Caudate nucleus (tissue), 63 donors: ENCODE measurements at places on chromosomes 7 and 10.

- no peak for DNase-seq
These were observed 224.8 kb downstream of the ZNF248 start for GRCh38 chr10:37632641-37633040.

GRCh38 chr10:9504227-9504626 is 1449.7 kb downstream of the GATA3 start:
- no peak for DNase-seq

- no peak for DNase-seq
These were observed 59.2 kb downstream of the LHPP start for GRCh38 chr10:124520558-124521428.

- no peak for DNase-seq
These were observed 1.8 kb upstream of the PDGFA start for GRCh38 chr7:521221-522070.

GRCh38 chr10:34200355-34200901 is 614.7 kb downstream of the PARD3 start:
- DNase-seq: no peak

DNA sequence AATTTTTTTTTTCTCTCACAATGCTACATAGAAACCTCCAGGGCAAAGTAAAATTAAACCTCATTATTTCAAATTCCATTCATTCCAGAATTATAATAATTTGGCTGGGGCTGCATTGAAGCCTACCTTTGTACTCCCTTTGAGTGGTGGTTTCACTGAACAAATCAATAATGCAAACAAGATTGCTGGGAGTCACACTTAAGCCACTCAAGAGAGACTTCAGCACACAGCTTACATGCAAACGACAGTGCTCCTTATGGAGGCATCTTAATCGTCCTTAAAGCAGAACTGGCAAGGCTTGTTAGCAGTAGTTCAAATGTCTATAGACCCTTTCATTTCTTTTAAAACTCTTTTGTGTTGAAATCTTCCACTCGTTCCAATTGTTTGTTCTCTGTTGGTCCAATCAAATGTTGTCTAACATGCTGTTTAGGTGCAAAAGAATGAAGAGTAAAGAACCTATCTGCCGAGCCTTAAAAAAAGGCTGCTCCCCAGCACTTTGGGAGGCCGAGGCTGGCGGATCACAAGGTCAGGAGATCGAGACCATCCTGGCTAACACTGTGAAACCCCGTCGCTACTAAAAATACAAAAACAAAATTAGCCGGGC is 294.9 kb downstream of the FGFR2 start:
- no peak for DNase-seq

DNA sequence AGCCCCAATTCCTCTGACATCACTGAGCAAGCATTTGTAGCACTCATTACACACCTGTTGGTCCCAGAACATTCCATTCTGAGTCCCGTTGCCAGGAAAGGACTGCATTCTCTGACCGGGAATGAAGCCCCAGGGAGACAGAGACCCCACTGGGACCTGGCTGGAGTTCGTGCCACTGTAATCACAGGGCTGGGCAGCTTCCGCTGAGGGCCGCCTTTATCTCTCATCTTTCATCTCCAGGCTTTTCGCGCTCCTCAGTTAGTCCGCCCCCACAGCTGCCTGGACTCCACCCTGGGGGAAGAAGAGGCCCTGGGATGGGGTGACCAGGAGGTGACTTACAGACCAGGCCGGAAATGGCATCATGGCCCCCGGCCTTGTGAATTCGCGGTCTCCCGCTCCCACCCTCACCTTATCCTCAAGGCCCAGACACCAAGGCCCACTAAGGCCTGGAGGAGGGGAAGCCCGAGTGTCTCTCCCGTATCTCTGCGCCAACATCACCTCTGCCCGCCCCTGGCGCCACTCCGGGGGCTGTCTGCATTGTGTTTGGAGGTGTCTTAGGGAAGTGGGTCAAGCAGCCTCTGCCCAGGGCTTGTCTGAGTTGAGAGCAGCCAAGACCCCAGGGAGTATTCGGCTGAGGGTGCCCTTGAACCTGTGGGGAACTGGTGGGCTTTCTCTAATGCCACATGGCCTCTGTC is 75.4 kb downstream of the PROSER2 start:
- no peak for DNase-seq

- no peak for DNase-seq
These were observed 637.2 kb downstream of the POM121L12 start for GRCh38 chr7:53672681-53673080.

- DNase-seq: no peak
These were observed 517.0 kb upstream of the TEX47 start for GRCh38 chr7:89312551-89312950.

DNA sequence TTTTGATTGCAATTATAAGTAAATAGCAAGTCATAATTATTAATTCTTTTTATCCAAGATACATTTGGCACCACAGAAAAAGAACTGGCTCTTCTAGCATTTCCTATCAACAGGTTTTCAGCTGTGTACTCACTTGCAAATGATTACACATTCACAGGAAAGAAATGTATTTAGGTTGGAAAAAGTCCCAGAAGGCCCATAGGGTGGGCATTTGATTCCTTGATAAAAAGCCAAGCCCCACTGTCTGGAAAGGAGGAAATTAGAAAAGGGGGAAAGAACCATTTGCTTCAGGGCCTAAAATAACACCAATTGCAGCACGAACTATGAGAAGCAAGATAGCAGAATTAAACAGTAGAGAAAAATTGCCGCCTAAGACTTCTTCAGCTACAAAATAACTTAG is 80.8 kb upstream of the COL1A2 start:
- DNase-seq: no peak

- no peak for DNase-seq
These were observed 26.3 kb downstream of the MACROH2A2 start for GRCh38 chr10:70078937-70079336.

DNA sequence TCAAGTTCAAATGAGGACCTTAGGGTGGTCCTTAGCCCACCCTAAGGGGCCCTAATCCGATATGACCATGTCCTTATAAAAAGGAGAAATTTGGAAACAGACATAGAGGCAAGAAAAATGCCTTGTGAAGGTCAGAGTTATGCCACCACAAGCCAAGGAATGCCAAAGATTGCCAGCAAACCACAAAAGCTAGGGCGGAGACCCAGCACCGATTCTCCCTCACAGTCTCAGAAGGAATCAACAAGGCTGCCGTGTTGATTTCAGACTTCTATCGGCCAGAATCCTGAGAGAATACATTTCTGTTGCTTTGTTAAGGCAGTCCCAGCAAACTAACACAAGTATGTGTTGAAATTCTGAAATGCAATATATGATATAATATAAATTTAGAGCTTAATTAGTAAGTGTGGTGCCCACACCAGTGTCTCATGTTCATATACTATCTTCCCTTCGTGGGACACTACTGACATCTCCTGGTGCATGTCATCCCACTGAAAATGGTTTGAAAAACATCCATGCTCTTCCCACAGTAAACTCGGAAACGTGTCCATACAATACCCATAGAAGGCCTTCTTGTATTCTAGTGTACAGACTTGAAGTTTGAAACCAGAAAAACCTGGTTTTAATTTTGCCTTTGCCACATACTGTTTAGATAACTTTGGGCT is 349.0 kb downstream of the TNS3 start:
- DNase-seq: no peak

DNA sequence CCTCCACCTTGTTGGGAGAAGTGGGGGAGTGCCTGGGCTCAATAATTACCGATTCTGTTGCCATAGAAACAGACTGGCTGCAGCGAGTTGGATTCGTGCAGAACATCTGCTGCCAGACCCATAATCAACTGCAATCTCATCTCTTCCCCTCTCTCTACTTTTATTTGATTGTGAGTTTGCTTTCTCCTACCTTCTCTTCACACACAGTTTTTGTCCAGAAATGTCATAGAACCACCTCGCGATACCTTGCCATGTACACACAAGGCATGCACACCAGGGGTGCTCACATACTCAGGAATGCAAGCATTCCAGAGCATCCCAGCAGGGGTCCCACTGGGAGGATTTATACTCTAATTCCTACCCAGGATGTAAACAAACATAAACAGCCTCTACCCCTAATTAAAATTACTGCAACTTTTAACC is 262.2 kb upstream of the AOAH start:
- DNase-seq: no peak

- peak; percentile 14 for DNase-seq
These were observed 297.8 kb upstream of the PRKCQ start for GRCh38 chr10:6877722-6878392.

GRCh38 chr10:84613336-84614021 is 285.1 kb downstream of the CCSER2 start:
- peak; percentile 57 for DNase-seq

DNA sequence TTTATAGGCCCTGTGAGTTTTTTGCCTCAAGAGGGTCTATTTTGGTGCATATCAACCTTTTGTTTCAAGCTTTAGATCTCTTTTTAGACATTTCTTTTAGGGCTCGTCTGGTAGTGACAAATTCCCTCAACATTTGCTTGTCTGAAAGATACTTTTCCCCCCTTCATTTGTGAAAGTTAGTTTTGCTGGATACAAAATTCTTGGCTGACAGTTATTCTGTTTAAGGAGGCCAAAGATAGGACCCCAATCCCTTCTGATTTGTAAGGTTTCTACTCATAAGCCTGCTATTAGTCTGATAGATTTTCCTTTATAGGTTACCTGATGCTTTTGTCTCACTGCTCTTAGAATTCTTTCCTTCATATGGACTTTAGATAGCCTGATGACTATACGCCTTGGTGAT is 36.1 kb upstream of the ARMC3 start:
- DNase-seq: no peak

DNA sequence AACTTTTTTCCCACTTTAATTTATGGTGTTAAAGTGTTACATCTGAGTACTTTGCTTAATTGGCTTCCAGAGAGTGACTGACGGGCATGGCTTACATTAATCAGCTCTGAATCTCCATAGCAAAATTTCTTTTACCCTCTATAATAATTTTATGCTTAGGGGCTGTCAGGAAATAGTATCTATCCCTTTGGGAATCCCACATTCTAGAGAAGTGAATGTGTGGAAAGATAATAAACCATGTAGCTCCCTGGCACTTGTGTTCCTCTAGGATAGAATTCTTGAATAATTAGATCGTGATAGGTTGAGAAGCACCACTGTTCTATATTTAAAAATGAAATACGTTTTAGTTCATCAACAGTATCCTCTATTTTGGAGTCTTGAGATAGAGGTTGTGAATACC is 89.6 kb downstream of the DNAJB9 start:
- DNase-seq: no peak

- peak; percentile 2 for DNase-seq
These were observed 76.6 kb upstream of the HGF start for GRCh38 chr7:81846398-81846797.

GRCh38 chr7:85522070-85522469 is 335.2 kb upstream of the SEMA3D start:
- DNase-seq: no peak

- no peak for DNase-seq
These were observed 38.6 kb downstream of the SLC25A40 start for GRCh38 chr7:87837597-87837996.

GRCh38 chr7:30252885-30253795 is 31.3 kb upstream of the ZNRF2 start:
- no peak for DNase-seq

DNA sequence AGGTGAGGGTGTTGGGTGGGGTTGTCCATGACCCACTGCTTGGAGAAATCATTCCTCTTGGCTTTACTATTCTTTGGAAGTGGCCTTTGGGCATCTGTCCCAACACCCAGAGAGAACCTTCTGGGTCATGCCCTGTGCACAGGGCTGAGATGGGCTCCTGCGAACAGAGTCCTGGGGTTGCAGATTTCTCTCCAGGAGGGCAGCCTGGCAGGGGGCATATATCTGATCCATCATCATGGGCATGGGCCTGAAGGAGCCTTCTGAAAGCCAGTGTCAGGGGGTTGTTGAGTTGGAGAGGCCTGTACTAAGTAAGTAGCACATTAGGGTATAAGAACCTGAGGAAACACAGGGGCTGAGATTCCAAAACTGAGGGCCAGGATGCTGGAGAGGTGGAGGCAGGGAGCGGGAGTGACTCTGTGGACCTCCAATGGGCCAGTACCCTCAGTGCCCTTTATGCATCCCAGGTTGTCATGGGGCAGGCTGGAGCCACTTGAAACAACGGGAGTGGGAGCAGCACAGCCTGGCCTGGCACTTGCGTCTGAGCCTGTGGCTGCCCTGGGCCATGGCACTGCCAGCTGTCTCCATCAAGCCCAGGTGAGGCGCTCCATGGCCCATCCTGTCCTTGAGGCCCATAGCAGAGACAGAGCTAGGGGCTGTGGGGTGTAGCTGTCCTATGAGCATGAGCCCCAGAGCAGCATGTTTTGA is 203.7 kb downstream of the GRID1 start:
- no peak for DNase-seq

DNA sequence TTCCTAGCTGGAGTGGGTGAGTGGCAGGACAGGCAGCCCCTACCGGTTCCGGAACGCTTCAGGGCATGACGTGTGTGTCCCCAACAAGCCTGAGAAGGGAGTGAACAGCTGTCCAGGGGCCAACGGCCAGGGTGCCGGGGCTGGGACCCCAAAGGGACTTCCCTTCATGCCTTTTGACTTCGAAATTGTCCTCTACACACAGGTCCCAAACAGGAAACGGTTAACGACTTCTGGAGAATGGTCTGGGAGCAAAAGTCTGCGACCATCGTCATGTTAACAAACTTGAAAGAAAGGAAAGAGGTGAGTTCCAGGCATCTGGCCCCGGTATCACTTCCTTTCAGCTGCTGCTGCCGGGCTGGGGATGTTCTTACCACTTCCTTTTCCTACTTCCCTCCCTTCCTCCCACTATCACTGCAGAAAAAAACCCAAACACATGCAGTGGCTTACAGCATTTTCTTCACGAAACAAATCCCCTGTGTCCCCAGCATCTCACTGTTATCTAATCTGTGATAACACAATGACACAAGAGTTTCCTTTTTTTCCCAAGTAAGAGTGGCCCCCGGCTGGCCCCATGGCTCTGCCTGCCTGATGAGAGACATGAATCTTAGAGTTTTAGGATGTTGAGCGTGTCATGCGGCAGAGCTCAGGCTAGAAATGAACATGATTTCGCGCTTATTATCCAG is 63.2 kb downstream of the MKI67 start:
- no peak for DNase-seq

GRCh38 chr7:49783446-49783845 is 10.0 kb downstream of the VWC2 start:
- DNase-seq: no peak

DNA sequence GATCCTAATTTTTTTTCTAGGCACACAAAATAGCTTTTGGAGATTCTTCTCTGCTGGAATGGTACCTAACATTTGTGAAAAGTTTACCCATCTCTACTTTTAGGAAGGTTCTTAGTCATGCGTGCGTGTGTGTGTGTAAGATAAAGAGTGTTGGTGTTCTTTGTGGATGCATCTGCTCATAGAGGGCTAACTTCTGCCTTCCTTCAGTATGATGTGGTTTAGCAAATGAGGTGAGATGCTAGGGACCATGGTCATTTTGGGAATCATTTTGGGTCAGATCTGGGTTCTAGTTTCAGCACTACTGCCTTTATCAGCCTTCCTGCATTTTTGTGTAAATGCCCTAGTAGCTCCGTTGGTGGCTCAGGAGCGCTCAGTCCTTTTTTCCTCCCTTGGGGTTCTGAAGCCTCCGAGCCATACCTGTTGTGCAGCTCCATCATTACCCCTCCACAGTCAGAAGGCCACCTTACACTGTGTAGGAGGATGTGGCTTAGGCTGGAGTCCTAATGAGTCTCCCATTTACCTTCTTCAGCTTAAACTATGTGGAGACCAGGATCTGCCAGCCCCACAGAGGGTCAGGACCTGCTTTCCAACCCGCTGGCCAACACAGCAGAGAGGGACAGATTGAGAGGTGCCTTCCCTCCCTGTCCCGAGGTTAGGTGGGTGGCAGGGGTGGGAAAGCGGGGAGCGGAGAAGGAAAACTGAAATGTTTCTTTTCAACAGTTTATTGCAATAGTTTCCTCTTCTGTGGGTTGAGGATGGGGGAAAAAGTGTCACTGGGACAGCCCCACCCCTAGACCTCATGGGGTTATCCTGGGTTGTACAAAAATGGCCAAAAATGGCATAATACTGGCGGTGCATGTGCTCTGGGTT is 31.2 kb downstream of the TSPAN14 start:
- DNase-seq: no peak
